ENCODE measurements at places on chromosomes 16 and 17.
A peak's percentile ranks its signal among the peaks of the same experiment; 100 is the strongest.

DNA sequence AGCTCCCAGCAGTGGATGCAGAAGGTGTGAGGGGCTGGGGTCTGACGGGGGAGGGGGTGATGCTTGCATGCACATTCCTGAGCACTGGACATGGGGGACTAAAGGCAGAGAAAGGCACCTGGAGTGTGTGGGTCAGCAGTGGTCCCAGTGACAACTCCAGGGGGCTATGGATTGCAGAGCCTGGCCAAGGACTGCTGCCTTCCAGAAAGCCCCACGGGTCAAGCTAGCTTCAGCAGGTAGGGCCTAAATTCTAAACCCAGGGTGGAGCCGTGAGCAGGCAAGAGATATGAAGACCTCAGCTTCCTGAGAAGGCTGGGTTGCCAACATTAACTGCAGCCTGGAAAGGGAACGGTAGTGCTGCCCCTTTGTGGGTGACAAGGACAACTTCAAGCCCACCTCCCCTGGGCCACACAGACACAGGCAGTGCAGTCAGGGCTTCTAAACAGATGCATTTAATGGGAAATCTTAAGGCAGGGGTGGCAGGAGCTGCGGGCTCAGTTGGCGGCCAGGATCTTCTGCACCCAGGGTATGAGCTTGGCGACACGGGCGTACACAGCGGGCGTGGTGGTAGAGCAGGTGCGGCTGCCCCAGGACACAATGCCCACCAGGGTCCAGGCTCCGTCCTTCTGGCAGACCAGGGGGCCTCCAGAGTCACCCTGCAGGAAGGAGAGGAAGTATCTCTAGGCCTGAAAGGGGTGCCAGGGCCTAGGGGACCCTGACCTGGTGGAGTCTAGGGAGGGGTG lies 3.1 kb downstream of the CTRB2 start:
- peak; percentile 35 for DNase-seq

DNA sequence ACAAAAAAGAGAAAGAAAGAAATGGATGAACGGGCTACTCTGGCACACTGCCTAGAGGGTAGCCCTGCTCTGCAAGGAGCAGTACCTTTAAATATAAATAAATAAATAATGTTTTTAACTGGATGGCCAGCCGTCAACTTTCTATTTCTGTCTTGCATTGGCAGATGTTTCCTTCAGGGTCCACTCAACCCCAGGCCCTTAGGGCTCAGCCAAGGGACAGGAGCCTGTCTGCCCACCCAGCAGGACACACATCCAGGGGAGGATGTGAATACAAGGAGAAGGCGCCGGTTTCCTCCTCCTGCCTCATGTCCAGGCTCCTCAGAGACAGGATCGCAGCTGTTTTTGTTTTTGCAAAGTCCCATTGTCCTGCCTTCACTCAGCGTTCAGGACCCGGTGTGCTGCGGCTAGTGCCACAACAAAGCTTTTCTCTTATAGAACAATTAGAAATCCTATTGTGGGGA lies 22.6 kb downstream of the TTYH2 start:
- no peak for DNase-seq

- no peak for DNase-seq
Observed at GRCh38 chr16:60771138-60771537, 1265.1 kb downstream of the CDH8 start.

GRCh38 chr17:36124879-36125824 lies 21.5 kb downstream of the CCL4 start:
- DNase-seq: no peak

GRCh38 chr17:511001-511698 lies 158.5 kb upstream of the RPH3AL start:
- no peak for DNase-seq

DNA sequence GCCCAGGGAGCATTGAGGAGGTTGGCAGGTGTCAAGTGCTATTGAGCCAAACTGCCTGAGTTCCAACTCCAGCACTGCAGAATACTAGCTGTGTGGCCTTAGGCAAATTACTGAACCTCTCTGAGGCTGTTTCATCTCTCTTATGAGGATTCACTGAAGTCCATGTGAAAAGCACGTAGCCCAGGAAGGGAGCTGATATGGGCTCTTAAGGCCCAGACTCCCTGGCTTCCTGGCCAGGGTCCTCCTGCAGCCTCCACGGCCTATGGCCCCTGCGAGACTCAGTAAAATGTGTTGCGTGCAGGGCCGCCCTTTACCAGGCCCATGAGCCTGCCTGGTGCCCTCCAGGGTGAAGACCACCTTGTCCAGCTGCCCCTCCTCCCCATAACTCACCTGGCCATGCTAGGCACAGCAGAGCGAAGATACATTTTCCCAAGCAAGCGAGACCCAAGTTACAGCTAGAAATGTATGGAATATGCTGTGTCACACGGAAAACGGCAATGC lies 133.7 kb upstream of the TNRC6C start:
- DNase-seq: no peak

DNA sequence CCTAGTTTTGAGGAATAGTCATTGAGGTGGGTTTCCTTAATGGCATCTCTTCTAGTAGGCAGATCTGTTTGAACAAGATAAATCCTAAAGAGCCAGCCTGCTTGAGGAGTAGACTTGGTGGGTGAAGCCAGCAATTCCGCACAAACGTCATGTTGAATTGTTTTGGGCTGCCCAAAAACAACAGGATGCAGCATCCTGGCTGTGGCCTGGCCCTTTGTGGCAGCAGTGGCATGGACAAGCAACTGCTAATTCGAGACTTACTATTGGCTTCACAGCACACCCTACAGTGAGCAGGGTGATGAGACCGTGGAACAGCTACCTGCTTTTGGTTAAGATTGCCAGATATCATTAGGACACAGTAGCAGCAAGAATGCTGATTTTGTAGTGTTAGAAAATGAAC lies 9.3 kb upstream of the VPS4A start:
- DNase-seq: no peak
